ENCODE measurements at places on chromosomes 16 and 17. TPM values are rescaled to one million over a fixed set of nuclear protein-coding genes. Genes with fewer than 3 reads are reported as not detected.

Gene MPP3
- polyA plus RNA-seq = 7.4 TPM

Gene NACA2
- polyA plus RNA-seq = 0.49 TPM

Gene RNU2-1
- polyA plus RNA-seq = 9.2 TPM

Gene NLRC5
- polyA plus RNA-seq = 2.3 TPM

Gene HOXB1
- not detected for polyA plus RNA-seq

Gene SHCBP1
- polyA plus RNA-seq = 7.3 TPM

Gene KCNH4
- 0.05 TPM for polyA plus RNA-seq

Gene C16orf96
- polyA plus RNA-seq = 0.09 TPM

Gene CA7
- polyA plus RNA-seq = 2.1 TPM

Gene PRAC1
- polyA plus RNA-seq = 0.70 TPM

Gene FOXL1
- not detected for polyA plus RNA-seq

Gene TMEM107
- 10.8 TPM for polyA plus RNA-seq

Gene IRF8
- polyA plus RNA-seq = 1.3 TPM

Gene GPR179
- polyA plus RNA-seq = 0.03 TPM

Gene ADAM11
- 0.54 TPM for polyA plus RNA-seq

Gene TIMP2
- 10.6 TPM for polyA plus RNA-seq

Gene KRT12
- not detected for polyA plus RNA-seq

Gene RRAD
- 0.18 TPM for polyA plus RNA-seq

Gene IL21R
- polyA plus RNA-seq = 0.83 TPM

Gene HOXB6
- not detected for polyA plus RNA-seq

Gene SLC5A11
- polyA plus RNA-seq = not detected

Gene KCNJ2
- 2.1 TPM for polyA plus RNA-seq

Gene ACE
- 0.82 TPM for polyA plus RNA-seq

Gene SLC13A2
- polyA plus RNA-seq = not detected

Gene HSPB9
- polyA plus RNA-seq = 0.26 TPM

Gene NOTUM
- 0.29 TPM for polyA plus RNA-seq

Gene TMC7
- polyA plus RNA-seq = 1.7 TPM

Gene GGNBP2
- polyA plus RNA-seq = 40.7 TPM

Gene ZG16
- not detected for polyA plus RNA-seq

Gene DNAH17
- polyA plus RNA-seq = 2.2 TPM

Gene ALOX12B
- polyA plus RNA-seq = 0.16 TPM

Gene TNRC6A
- polyA plus RNA-seq = 124 TPM

Gene CCL4L2
- not detected for polyA plus RNA-seq

Gene TRPV3
- polyA plus RNA-seq = 0.15 TPM

Gene SKAP1
- 0.27 TPM for polyA plus RNA-seq

Gene CTRB2
- not detected for polyA plus RNA-seq

Gene SCIMP
- polyA plus RNA-seq = 0.24 TPM

Gene MYH13
- not detected for polyA plus RNA-seq
